Thoracic aorta (tissue), 2 donors: ENCODE measurements at places on chromosomes 6 and 20. TPM values are rescaled to one million over a fixed set of nuclear protein-coding genes. Genes with fewer than 3 reads are reported as not detected.
A peak's percentile ranks its signal among the peaks of the same experiment; 100 is the strongest.

Gene TREM1
- 11.7 TPM for total RNA-seq

GRCh38 chr6:13072686-13073347 is 255.5 kb downstream of the TBC1D7 start:
- H3K4me1 ChIP-seq: peaks cover 33% of the 10 kb centered on the region
- no peak overlapping the region for H3K27ac ChIP-seq
- no peaks in the 10 kb centered on the region for H3K36me3 ChIP-seq
- DNase-seq: no peak

GRCh38 chr20:23363257-23363649 is 1.3 kb downstream of the GZF1 start:
- H3K27ac ChIP-seq: peak overlapping the region; percentile 95
- peaks cover 53% of the 10 kb centered on the region for H3K4me1 ChIP-seq
- H3K27me3 ChIP-seq: no peaks in the 10 kb centered on the region
- H3K36me3 ChIP-seq: peaks cover 11% of the 10 kb centered on the region

GRCh38 chr6:104229057-104229456 is 630.7 kb downstream of the HACE1 start:
- no peak overlapping the region for H3K27ac ChIP-seq
- H3K4me1 ChIP-seq: no peaks in the 10 kb centered on the region
- H3K27me3 ChIP-seq: no peaks in the 10 kb centered on the region
- DNase-seq: no peak
- H3K4me3 ChIP-seq: no peak overlapping the region
